Iris pigment epithelial cell (primary cell): ENCODE measurements at places on chromosomes 16 and 17.
A peak's percentile ranks its signal among the peaks of the same experiment; 100 is the strongest.

GRCh38 chr16:11036868-11037410, 92.6 kb downstream of the CLEC16A start:
- no peak for DNase-seq

DNA sequence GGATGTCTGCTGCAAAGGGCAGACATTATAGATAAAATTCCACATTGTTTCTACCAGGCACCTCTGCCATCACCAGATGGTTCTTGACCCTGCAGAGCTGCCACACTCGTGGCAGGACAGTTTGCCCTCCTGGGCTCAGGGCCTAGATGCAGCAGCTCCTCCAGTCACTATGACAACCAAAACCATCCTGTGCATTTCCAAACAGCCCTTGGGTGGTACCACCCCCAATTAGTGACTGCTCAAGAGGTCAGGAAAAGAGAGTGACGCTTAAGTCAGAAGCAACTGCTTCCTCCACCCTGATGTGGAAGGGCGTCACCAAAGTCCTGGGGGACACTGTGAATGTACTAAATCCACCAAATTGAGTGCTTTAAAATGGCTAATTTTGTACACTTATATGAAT, 109.2 kb downstream of the C16orf95 start:
- no peak for DNase-seq

- no peak for DNase-seq
Measured at GRCh38 chr17:61419496-61420046, 19.9 kb downstream of the TBX2 start.

DNA sequence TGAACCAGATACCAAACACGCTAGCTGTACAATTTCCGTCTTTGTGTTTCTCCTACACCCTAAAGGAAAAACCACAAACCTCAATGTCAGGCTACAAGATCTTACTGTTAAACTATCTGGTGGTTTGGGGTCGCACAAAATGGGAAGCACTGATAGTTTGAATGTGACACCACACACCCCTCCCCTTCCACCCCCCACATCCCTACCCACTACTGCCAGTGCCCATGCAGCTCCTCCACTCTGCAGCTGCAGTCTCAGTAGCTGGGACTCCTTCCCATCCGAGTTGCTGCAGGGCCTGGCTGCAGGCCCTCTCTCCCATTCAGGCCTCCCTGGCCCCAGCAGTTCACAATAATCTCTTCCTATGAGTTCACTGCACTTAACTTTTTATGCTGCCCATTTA, 18.4 kb downstream of the TRAP1 start:
- DNase-seq = no peak

DNA sequence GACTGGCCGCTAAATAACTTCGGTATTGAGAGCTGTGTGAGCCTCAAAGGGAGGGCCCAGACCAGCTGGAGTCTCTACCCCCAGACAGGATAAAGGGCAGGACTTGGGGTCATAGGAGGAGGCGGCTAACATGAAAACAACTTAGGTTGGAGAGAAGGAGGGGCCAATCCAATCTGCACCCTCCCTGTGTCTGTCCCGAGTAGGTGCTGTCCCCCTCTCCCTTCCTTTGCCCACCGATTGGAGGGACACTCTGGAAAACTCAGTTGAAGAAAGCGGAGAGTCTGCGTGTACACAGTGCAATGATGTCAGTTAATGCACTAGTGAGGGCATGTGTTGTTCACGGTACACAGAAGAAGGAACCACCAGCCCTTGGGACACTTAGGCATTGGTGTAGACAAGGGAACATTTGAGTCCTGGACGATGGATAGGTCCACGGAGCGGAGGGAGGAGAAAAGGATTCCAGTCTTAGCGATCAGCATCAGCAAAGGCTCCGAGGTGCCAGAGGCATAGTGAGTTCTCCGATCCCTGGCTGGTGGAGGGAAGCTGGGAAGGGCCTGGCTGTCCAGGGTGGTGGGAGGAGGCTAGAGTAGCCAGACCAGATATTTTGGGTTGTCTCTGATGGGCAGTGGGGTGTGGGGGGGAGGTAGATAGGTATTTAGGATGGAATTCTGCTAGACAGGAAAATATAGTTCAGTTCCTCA, 761 bp downstream of the NOL3 start:
- DNase-seq = no peak

- DNase-seq = no peak
Measured at GRCh38 chr16:2087748-2088631, 40.2 kb downstream of the TSC2 start.

GRCh38 chr16:75089486-75090202, 26.9 kb downstream of the LDHD start:
- no peak for DNase-seq

- DNase-seq = no peak
Measured at GRCh38 chr17:44780845-44781480, 22.2 kb downstream of the ADAM11 start.

- DNase-seq = peak; percentile 78
Measured at GRCh38 chr17:4679658-4680057, 24.3 kb downstream of the PELP1 start.

- DNase-seq = peak; percentile 19
Measured at GRCh38 chr17:63497708-63498483, 21.0 kb downstream of the ACE start.

GRCh38 chr16:57893559-57894389, 77.2 kb downstream of the CNGB1 start:
- DNase-seq = peak; percentile 97

DNA sequence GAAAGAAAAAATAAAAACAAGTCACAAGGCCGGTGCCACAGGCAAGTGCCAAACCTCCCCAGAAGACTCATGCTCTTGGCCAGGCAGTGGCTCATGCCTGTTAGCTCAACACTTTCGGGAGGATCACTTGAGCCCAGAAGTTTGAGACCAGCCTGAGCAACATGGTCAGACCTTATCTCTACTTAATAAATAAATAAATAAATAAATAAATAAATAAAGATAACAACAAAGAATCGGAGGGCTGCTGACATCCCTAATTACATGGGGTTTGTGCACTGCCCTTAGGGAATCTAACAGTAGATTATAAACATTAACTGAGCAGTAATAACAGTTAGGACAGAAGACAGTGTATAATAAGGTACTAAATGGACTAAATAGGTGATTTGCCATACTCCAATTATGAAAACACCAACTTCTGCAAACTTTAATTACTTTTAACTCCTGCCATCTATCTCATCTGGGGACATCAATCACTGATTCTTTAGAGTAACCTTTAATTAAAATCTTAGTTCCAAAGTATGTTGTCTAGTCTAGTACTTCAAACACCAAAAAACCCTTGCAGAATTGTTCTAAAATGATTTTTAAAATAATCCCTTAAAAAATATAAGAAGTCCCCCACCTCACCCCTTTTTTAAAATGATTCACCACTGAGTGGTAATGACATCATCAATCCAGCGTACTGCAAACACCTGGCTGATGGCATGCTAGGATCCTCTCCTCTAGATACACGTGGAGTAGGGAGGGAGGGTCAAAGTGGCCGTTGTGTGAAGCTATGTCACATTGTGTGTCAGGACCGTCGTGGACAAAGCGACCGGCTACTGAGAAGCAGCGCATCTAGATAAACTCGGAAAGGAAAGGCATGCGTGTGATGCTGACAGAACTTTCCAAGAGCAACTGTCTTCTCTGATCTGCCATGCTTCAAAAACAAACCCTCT, 28.5 kb downstream of the CYTH1 start:
- DNase-seq = no peak

DNA sequence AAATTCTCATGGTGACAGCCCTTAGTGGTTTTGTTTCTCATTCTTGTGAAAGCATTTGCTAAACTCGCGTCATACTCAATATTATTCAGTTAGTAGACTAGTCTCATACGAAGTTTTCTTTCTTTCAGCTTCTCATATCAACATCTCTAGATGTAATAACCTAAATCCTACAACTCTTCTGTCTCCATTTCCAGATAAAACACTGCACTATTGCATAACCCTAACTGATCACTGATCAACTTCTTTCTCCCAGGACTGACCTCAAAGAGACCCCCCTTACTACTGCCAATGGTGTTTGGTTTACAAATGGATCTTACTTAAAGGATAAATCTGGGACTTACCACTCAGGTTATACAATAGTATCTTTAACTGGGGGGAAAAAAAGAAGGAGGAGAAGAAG, 36.3 kb upstream of the TEKT1 start:
- no peak for DNase-seq

DNA sequence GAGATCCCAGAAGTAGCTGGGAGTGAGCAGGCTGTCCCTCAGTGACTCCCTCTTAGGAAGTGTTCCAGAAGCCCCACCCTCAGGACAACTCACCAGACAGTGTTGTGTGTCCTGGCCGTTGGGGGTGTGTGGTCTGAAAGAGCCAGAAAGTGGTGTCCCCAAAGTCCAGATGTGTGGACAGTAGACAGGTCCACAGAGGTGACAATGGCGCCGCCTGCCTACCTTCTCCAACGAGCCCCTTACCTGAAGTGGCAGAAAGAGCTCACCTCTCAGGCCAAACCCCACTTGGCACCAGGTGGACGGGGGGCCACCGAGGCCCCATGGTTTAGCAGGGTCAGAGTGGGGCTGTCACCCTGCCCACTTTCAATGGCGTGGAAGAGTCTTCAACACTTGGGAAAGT, 19.9 kb downstream of the C17orf100 start:
- DNase-seq = no peak

DNA sequence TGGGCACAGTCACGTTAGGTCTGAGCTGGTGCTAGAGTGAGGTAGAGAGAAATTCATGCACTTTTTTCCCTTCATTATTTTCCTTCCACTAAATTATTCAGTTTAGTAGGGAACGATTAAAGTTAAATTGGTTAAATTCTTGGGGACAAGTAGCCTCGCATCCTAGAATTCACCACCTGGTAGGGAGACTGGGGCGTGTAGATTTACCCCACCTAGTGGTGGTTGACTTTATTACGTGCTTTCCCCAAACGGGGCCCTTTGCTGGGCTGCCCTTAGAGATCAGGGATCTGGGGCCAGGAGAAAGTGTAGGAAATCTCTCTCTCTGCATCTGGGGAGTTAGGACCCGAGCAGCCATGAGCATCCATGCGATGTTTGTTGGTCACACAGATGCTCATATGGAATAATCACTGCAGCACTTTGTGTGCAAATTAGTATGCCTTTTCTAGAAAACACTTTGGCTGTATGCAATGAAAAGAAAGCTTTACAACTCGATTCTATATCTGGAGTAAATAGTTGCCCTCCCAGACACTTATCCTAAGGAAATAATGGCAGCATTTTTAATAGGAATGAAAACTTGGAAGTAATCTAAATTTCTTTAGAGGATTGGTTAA, 107.0 kb downstream of the PLCG2 start:
- DNase-seq = peak; percentile 37

GRCh38 chr16:11328172-11329070, 16.8 kb upstream of the RMI2 start:
- peak; percentile 96 for DNase-seq
